ENCODE measurements at places on chromosomes 2 and 18.

GRCh38 chr2:219611866-219612576 lies 14.4 kb downstream of the STK11IP start:
- DNase-seq = no peak

GRCh38 chr18:8948471-8949149 lies 153.9 kb upstream of the NDUFV2 start:
- peak; percentile 70 for DNase-seq

DNA sequence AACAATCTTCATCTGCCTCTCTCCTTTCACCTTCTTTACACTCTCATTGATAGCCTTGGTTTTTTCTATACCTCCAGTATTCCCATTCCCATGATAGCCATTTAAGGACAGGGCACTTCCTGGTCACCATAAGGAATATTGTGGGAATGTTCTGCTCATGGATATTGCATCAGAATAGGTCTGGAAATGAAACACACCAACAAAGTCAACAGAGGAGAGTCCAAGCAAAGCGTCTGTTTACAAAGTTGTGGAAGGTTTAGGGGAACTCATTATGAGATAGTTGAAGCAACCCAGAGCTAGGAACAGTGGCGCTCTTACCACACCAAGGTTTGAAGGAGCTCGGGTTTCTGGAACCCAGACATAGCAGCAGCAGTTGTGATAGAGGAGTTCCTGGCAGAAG lies 150.3 kb upstream of the TNP1 start:
- DNase-seq = no peak

DNA sequence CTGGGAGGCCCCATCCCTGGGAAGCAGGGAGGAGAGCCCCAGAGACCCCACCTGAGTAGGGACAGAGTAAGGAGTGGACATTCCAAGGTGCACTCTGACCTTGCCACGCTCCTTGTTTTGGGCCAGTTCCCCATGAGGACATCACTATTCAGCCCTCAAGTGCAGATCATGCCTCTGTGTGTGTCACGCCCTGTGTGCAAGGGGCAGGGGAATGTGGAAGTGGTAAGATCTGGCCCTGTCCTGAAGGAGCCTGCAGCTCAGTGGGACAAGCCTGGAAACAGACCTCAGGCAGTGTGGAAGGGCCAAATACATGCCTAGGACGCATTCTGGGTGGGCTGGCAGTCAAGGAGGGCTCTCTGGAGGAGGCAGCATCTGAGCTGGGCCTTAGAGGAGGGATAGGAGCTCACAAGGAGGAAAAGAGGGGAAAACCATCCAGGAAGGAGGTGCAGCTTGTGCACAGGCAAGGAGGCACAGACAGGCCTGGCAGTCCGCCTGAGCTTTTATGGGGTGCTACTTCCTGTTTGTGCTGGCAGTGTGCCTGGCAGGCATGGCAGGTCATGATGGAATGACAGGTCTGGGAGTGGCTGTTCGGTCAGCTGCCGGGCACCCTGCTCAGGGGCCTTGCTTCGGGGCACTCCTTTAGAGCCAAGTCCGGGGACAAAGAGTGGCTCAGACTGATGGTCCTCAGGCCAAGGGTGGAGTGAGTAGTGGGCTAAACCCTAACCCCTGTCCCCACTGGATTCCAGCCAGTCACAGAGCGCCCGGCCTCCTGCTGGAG lies 3.3 kb downstream of the KLHL30 start:
- no peak for DNase-seq

DNA sequence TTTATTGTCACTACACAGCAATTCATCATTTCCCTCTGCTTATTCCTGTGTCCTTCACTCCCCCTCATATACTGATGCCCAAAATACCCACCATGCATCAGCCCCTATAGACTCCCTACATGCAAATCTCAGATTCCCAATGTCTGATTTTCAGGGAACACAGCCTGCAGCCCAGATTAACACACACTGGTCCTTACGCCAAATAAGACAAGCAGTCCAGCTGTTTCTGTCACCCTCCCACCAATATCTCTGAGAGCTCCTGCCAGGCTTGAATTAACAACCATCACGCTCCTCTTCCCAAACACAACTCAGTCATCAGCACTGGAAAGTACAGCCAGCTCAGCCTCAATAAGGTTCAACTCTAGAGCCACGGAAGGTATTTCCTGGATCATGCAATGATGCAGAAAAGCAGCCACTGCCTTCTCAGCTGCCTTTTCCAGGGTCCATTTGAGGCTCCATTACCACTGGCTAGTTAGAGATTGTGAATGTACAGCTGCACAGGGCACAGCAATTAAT lies 39.0 kb upstream of the SLC35F5 start:
- DNase-seq = no peak

GRCh38 chr2:128783896-128784295 lies 465.2 kb upstream of the HS6ST1 start:
- no peak for DNase-seq

- DNase-seq = no peak
Observed at GRCh38 chr2:28577791-28578680, 82.2 kb downstream of the PLB1 start.

DNA sequence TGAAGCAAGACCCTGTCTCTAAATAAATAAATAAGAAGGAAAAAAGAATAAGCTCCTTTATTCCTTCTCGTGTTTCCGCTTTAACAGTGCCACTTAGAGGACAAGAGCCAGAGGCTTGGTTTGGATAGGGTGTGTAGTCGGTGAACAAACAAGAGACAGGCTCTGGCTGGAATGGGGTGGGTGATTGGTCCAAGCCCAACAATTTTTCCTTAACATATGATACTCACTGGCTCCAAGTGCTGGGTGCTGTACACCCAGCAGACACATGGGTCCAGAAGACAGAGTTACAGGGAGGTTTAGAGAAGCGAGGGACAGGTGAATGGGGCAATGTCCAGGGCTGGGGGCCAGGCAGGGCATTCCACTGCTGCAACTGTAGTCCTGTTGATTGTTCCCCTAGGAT lies 77.8 kb downstream of the NCAPH start:
- no peak for DNase-seq

GRCh38 chr2:127984551-127984950 lies 43.3 kb downstream of the SAP130 start:
- DNase-seq = no peak

DNA sequence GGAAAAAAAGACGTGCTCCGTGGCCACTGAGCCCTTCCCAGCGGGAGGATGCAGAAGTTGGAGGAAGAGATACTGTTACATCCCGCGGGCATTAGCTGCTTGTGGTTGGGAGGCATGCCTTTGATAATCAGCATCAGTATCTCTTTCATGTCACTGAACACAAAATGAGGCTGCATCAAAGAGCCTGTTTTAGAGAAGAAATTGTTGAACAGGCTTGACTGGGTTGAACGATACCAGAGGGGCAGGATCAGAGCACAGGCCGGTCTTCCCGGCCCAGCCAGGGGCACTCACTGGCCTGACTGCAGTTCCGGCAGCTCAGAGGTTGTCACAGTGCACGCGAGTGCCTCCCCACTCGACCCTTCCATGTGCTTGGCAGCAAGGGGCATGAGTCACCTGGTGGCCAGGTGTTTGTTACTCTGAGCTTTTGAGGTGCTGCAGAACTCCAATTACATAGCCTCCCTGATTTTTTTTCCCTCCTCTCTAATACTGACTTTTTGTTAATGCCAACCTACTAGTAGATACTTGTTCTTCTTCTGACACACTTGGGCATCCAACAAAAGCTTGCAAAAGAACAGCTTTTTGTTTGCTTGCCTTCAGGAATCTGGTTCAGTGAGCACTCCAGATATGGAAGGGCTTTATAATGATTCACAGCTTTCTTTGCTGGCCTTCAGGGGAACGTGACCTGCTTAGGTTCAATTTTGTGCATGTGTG lies 121.6 kb downstream of the VAPA start:
- no peak for DNase-seq

DNA sequence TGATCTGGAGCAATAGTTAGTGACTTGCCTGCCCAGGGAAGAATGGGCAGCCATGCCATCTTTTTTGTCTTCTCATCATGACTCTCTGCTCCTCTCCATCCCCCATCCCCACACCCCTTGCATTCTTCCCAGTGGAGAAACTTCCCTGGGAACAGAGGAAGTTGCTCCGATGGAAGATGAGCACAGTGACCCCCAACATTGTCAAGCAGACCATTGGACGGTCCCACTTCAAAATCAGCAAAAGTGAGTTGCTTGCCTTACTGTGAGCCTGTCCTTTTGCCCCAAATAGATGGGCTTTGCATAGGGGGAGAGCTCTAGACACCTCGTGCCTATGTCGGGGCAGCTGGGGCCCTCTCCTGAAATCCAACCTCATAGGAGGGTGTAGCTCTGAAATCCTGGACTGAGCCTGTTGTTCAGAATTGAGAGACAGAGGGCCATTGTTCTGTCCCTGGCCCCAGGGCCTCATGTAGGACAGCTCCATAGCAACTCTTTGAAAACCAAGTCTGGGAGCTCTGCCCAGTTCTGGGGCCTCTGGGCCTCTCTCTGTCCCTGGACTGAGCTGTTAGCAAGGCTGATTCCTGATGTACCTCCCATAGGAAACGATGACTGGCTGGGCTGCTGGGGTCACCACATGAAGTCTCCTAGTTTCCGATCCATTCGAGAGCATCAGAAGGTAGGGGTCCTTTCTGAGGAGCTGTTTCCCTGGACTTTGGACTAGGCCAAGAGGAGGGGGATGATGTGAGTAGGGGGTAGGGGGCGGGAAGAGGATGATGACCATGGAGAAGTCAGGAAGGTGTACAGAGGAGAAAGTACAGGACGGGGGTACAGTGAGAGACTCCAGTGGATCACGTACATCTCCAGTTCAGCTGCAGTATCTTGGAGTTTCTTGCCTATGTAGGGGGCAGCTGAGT lies 35.2 kb downstream of the TTLL4 start:
- peak; percentile 24 for DNase-seq
